ENCODE measurements at places on chromosomes 1 and 21.
A peak's percentile ranks its signal among the peaks of the same experiment; 100 is the strongest.

GRCh38 chr1:64323054-64323453 is 119.6 kb downstream of the UBE2U start:
- DNase-seq: no peak

- no peak for DNase-seq
These were observed 12.6 kb downstream of the NHLH2 start for GRCh38 chr1:115828101-115829022.

DNA sequence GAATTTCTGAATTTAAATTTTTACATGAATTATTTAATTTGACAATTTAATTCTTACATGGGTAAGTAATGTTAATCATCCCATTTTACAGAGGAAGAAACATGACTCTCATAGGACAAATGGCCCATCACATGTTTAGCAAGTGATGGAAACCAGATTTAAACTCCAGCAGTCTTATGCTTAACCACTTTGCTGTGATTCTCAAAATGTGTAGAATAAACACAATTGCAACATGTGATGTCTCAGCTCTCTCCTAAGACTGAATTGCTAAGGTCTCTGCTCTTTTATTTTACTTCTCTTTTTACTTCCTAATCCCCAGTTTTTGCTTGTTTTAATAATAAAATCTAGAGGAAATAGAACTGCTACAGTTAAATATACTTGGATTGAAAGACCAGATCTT is 42.8 kb downstream of the HS2ST1 start:
- no peak for DNase-seq

DNA sequence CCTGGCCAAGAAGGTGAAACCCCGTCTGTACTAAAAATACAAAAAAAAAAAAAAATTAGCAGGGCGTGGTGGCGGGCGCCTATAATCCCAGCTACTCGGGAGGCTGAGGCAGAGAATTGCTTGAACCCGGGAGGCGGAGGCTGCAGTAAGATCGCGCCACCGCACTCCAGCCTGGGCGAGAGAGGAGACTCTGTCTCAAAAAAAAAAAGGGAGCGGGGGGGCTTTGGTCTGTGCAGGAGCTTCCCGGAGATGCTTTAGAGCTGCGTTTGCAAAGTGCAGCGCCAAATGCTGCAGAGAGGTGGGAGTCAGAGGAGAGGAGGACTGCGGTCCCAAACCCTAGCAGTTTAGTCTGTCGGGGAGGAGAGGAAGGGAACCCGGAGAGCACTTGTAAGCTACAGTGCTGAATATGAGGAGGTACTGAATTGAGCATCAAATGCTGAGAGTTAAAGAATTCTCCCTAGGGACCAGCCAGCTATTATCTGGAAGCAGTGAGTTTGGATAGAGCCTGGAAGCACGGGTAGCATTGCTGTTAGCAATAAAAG is 569 bp downstream of the FALEC start:
- no peak for DNase-seq

- DNase-seq: no peak
These were observed 153.9 kb upstream of the LMO4 start for GRCh38 chr1:87174724-87175245.

DNA sequence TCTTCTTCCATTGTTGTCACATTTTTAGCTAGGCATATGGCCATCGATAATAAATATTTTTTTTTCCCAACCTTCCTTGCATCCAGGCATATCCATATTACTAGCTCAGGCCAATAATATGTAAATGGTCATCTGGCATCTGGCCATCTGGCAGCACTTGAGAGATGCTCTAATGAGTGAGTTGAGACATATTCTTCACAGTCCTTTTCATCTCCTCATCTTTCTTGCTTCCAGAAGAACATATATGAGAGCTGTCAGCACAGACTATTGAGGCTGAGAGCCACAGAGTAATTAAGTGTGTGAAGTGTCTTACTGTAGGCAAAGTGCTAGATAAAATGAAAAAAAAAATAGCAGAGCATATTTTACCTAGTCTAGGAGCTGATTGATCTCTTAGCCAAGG is 628.4 kb upstream of the TMPRSS15 start:
- no peak for DNase-seq

- no peak for DNase-seq
These were observed 11.1 kb downstream of the CYP2J2 start for GRCh38 chr1:59915516-59915915.

- no peak for DNase-seq
These were observed 207.3 kb downstream of the SLC45A1 start for GRCh38 chr1:8525216-8525557.

- DNase-seq: no peak
These were observed 378.9 kb downstream of the DUSP10 start for GRCh38 chr1:221363039-221363438.

DNA sequence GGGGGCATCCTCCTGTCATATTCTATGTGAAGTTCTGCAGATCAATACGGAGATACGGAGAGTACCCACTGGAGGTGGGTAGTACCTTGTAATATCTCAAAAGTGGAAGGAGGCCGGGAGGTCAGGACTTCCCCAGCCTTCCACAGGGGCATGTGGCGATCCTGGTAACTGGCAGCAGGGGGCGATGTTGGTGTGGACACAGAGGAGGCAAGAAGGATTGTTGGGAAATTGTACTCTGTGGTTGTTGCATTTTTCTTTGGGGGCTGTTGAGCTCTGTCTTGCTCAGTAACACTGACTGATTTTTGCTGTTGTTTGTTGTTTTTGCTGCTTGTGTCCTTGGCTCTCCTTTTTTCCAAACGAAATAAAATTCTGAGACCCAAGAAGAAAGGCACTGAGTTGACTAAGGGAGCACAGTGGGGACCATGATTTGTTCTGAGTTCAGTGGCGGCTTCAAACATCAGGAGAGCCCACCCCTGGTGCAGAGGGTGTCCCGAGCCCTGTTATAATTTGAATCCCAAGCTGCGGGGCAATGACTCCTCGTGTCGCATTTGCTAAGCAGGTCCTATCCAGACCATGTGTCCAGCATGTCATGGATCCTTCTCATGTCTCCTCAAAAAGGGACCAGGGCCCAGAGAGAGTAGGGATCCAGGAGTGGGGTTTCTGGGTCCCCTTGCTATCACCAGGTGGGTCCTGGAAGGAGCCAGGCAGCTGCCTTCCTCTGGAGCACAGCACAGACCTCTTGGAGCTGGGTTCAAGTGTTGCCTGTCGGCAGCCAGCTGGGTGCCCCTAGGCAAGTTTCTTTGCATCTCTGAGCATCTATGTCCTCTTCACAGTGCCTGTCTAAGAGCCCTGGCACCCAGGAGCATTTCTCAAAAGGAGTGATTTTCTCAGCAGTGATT is 22.8 kb downstream of the LHX4 start:
- peak; percentile 29 for DNase-seq

Data from stimulated activated CD4-positive, alpha-beta T cell treated with anti-CD3 and anti-CD28 coated beads, Interleukin-1b, Interleukin-23, amount 100 ng/mL, for 1 hour (primary cell).